Cerebellar cortex (tissue), 1 donor: ENCODE measurements at places on chromosomes 5 and 9.

GRCh38 chr5:2904399-2904798 is 152.9 kb upstream of the IRX2 start:
- no peak for DNase-seq

DNA sequence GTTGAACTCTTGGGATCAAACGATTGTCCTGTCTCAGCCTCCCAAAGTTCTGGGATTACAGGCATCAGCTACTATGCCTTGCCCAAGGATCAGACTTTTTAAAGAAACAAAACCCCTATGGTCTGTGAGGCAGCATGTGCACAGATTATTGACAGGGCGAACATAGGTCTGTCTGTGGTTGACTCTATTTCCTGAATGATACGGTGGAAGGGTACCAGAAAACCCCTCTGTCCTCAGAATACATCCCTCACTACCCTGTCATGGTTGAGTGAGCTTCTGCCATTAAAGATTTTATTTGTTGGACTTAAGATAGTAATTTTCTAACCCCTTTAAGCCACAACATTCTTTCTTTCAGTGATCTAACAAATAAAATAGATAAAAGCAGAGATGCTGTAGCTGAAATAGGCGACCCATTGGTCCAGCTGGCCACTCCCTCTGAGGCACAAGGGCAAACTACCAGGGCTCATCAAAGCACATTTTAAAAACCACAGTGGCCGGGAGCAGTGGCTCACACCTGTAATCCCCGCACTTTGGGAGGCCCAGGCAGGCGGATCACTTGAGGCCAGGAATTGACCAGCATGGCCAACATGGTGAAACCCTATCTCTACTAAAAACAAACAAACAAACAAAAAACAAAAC is 84.9 kb upstream of the ANKRD55 start:
- DNase-seq, result no peak

DNA sequence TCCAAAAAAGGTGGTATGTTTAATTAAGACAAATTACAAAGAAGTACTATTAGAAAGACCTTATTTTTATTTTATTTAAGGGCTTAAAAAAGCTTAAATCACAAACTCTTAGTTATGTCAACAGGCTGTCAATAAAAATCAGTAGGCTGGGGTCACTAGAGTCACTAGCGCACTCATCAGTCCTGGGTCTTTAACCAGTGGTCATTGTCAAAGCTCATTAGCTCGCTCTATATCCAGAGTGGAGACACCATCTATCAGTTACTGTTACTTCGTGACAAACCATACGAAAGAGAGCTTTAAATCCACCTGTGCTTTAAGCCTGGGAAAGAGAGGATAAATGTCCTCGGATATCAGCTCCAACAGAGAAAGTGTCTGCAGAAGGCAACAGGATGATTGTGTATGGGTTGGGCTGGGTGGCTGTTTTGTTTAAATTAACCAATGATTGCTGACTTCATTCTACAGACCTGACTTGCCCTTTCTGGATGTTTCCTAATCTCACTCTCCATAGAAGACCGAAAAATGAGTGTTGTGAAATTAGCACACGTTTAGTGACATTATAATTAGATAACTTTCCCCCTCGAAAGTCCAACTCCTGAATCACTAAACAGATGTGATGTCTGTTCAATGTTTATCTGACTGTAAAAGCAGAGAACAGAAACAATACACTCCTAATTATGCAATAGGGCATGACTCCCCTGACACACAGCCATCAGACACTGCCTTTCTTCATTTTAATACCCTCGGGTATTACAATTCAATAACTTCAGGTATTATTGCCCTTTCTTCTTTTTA is 123.6 kb upstream of the TNPO1 start:
- no peak for DNase-seq

- no peak for DNase-seq
Measured at GRCh38 chr5:73229271-73229670, 56.3 kb downstream of the TMEM174 start.

- DNase-seq, result no peak
Measured at GRCh38 chr5:64854855-64855254, 86.1 kb downstream of the CWC27 start.

DNA sequence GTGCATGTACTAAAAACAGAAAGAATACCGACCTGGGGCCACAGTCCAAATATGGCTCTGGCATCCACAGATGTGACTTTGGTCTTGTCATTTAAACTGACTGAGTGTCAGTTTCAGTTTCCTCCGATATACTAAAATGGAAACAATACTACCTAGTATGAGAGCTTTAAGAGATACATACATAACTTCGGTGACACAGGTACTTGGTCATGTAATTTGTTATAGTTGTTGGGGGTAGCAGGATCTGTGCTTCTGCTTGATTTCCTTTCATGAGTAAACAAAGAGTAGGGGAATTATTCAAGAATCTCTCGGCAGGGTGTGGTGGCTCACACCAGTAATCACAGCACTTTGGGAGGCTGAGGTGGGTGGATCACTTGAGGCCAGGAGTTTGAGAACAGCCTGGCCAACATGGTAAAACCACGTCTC is 32.1 kb downstream of the MTMR12 start:
- no peak for DNase-seq

GRCh38 chr9:33408087-33408486 is 5.7 kb upstream of the AQP7 start:
- no peak for DNase-seq

DNA sequence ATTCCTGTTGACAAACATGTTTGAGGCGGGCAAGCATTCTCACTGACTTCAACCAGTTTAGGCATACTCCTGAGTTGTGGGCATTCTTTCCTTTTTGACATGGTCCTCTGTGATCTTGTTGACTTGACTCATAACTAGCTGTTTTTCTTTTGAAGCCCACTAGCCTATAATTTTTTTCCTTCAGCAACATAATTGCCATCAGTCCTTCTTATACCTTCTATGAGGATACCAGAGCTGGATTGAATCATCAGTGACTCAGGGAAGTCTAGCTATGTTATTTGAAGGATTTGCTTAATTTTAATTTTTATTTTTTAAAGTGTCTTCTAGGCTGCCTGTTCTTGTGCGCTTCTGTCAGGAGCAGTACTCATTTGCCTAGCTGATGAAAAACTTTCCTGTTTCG is 259.5 kb downstream of the NR3C1 start:
- DNase-seq, result no peak

DNA sequence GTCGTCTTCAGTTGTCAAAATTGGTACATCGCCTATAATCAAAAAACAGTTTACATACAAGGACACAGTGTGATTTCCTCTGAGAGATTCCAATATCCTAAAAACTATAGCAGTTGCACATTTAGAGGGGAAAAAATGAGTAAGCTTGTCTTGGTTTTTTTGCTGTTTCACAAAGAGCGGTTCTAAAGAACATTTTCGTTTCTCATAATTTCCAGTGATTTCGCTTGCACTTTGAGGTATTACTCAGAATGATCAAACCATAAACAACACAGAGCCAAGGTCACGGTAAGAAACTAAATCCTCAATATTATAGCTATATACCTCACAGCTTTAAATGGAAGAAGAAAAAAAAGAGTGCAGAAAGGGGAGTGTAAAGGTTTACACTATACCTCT is 861 bp downstream of the MTX3 start:
- DNase-seq, result no peak
